NCI-H1048 (cell line): ENCODE measurements at places on chromosomes 2 and 18.

DNA sequence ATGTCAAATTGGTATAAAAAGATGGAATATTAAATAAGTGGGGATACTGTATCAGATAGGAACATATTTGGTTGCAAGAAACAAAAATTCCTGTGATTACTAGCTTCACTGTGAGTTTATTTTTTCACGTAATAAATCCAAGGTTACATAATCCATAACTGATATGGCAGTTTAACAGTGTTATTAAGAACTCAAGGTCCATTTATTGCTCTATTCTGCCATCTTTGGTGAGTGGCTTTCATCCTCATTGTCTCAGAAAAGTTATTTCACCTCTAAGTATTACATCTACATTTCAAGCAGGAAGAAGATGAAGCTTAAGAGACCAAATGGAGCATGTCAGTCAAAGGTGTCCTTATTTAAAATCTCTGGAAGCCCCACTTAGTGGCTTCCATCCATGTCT, 37.2 kb downstream of the YIPF4 start:
- no peak for DNase-seq

- DNase-seq = no peak
Measured at GRCh38 chr2:36381993-36382392, 26.4 kb downstream of the CRIM1 start.

DNA sequence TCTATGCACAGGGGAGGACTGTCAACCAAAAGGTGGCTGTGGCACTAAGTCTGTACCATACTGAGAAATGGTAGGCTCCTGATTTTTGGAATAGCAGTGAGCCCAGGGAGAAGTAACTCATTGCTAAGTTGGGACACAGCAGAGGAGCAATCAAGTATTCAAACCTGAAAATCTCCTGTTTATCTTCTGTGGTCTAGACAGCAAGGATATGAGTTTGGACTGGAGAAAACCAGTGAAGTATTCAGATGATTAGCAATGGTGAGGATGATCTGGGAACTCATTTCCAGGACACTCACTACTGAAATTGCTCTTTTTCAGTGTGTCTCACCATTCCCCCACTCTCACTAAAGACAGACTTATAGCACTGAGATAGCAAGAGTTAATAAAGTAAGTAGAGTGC, 112.0 kb downstream of the GULP1 start:
- no peak for DNase-seq

DNA sequence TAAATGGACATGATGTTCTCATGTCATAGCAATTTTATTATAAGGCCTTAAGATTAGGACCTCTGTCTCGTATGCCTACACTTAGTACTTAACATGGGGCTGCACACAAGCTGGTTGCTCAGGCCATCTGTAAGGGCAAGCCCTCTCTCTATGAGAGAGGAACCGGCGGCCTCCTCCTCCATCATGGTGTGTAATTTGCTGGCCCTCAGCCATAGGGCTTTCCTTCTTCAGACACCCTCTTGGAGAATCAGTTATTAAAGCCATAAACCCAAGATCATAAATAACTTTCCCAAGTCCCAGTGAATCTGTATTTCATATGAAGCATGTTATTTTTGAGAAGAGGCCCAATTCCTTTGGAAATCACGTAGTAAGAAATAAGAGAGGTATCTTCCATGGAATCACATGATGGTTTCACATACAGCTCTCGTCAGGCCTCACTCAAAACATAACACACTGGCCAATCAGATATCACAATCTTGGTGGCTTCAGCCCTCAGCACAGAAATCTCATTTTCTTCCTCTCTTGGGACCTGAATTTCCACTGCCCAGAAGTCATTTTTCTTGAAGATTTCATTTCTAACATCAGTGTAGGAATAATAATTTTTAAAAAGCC, 92.6 kb downstream of the RDH14 start:
- no peak for DNase-seq

DNA sequence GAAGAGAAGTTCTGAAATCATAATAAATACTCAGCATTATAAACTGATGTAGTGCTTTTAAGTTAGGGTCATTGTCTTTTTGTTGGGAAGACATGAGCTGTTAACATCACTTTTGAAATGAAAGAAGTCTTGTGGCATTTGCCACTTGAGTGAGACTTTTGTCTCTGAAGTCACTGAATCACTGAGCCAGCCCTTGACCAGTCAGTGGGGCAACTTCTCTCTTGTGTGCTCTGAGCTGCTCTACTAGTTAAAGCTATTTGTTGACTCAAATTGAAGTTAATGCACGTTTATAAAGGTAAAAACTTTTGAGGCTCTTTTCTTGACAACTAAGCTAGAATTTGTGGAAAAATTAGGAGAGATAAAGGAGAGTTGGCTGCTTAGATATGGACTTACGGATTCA, 6.7 kb downstream of the WDR43 start:
- no peak for DNase-seq

GRCh38 chr2:159103411-159103810, 135.0 kb downstream of the TANC1 start:
- DNase-seq = no peak

- DNase-seq = no peak
Measured at GRCh38 chr2:204197336-204198005, 260.9 kb downstream of the ICOS start.

GRCh38 chr18:20971886-20972267, 139.7 kb downstream of the ROCK1 start:
- DNase-seq = no peak

GRCh38 chr2:235325151-235325550, 168.7 kb upstream of the AGAP1 start:
- no peak for DNase-seq

- no peak for DNase-seq
Measured at GRCh38 chr2:134027980-134028379, 225.9 kb upstream of the MGAT5 start.

DNA sequence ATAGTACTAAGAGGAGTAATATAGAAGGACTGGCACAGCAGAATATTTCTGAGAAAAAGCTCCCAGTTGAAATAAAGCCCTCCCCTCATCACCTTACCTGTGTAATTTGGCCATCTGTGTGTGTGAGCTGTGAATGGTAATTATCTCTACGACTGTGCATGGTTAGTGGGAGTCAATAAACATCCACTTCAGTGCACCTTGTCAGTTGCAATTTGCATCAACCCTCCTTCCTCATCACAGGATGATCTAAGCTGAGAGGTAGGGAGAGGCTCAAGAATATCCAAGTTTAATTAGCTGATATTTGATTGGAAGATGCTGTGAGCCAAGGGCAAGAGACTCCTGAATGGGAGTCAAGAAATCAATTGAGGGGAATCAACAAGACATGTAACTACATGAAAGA, 694.9 kb upstream of the KLHL29 start:
- DNase-seq = no peak

DNA sequence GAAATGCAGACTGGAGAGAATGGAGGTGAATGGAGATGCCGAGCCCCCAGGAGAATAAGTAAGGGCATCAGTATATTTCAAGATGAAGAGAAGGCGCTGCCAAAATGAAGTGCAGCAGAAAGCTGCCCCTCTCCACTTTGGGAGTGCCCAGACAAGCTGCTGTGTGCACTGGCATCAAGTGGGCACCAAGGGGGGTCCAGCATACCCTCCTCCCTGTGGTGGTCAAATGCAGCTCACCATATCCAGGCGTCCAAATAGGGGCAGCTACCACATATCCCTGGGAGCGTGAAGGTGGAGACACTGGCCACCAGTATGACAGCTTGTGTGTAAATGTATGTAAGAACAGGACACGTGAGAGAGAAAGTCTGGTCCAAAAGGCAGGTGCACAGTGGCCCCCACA, 236.6 kb downstream of the KLHL29 start:
- no peak for DNase-seq

- DNase-seq = no peak
Measured at GRCh38 chr2:65501836-65502235, 69.4 kb upstream of the SPRED2 start.

DNA sequence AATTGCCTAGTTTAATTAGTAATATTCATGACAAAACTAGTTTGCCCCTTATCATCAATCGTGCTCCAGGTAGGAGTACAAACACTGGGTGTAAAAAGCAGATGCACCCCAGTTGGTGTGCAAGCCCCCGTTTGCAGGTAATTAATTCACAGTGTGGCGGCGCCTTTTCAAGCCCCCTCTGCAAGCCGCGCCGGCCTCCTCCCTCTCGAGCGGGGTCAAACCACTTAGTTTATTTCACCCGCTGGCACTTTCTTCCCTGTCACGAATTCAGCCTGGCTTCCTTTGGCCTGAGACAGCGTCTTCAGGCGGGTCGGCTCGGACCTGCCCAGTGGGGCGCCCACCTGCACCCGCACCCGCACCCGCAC, 64.7 kb upstream of the MAPRE2 start:
- no peak for DNase-seq

- DNase-seq = peak; percentile 50
Measured at GRCh38 chr2:149410701-149411484, 80.5 kb downstream of the LYPD6 start.

DNA sequence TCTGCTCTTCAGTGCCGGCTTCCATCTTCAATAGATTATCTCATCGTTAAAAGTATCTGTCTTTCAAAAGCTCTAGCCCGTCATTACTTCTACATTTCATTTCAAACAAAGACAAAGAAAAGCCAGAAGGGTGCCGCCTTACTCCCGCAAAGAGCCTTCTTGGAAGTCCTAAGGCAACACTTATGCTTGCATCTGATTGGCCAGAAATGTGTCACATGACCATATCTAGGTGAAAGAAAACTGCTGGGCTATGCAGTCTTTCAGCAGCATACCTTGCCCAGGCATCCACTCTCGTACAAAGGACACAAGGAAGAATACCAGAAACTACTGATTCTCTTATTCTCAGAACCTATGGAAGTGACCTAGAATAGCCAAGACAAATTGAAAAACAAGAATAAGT, 217.1 kb upstream of the SLC35G4 start:
- no peak for DNase-seq

GRCh38 chr18:62054929-62055498, 131.8 kb downstream of the PIGN start:
- DNase-seq = no peak

DNA sequence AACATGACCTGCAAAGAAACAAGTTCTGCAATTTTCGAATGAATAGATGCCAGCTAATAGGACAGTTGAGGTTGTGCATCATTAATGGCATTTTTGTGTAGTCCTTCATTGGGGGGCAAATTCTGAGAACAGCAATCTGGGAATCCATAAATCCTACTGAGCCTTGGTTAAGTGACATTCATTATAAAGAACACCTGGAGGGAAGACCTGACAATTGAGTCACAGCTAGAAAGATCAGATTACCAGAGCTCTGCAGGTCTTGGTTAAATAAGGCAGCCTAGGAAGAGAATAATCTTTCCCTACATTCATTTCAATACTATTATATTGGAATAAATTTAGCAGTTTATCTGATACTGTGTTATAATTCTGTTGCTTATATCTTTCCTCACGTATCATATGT, 14.3 kb downstream of the KCNH7 start:
- DNase-seq = no peak

DNA sequence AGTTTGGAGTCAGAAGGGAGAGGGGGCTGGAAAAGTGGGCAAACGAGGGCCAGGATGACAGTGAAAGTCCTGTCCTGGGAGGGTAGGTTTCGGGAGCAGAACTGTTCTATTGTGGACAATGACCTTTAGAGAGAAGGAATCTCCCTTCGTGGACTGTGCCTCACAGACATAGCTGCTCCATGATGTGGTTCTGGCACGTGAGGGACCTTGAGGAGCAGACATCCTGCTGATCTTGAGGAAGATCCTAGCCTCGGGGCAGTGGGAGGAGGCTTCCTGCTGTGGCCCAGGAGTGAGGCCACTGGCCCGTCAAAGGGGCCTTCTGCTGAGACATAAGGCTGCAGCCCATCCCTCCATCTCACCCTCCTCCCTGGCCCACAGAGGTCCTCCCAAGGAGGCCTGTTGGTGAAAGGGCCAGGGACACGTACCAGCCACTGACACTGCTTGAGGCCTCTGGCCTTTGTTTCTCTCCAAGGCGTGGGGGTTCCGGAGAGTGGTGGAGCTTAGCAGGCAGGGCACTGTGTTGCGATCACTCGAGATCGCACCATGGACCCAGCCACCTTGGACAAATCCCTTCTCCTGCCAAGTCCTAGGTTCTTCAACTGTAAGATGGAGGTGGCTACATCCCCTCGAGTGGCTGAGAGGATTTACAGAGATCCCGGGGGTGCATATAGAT, 167.2 kb downstream of the CELF4 start:
- no peak for DNase-seq

DNA sequence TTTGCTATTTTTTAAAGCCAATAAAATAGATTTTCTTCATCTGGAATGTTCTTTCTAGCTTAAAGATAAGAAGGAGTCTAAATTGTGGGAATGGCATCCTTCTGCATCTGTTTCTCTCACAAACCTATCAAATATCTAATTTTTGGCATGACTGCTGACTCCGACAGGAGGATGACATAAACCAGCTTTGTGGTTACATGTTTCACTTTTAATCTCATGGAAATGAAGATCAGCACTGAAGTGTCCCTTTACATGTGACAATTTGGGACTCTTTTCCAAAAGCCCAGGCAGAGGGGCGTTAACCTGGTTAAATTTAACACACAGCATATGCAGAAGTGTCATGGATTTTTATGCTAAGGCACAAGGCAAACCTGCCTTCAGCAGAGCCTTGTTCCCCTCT, 694.7 kb downstream of the ARHGAP15 start:
- no peak for DNase-seq

DNA sequence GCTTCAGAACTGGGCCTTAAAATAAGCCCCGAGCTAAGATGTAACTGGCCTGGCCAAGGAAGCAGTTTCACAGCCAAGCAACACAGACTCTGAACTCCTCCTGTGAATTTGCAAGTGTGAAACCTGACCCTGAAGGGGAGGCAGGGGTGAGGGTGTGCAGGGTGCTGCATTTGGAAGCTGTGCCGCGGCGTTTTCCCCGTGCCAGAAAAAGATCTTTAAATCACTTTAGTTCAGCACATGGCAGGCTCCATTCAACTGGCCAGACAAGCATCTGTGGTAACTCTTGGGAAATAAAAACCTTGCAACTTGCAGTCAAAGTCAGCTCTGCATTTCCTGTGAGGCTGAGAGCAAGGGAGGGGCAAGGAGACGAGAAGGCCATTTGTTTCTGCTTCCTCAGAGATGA, 209.3 kb upstream of the SOX11 start:
- no peak for DNase-seq

DNA sequence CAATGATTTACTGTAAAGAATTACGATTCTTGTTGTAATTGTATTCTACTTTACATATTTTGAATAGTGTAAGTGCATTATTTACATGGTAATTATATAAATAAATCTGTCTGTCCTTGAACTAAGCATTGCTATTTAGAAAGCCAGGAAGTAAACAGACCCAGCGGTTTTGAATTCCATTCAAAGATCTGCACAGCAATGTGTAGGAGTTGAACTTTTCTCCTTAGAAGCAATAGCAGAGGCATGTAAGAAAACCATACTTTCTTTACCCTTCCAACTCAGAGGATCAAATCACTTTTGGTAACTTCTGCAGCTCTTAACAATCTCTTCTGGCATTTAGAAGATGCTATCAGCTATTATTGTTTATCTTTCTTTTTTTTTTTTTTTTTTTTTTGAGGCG, 109.2 kb upstream of the VRK2 start:
- no peak for DNase-seq

DNA sequence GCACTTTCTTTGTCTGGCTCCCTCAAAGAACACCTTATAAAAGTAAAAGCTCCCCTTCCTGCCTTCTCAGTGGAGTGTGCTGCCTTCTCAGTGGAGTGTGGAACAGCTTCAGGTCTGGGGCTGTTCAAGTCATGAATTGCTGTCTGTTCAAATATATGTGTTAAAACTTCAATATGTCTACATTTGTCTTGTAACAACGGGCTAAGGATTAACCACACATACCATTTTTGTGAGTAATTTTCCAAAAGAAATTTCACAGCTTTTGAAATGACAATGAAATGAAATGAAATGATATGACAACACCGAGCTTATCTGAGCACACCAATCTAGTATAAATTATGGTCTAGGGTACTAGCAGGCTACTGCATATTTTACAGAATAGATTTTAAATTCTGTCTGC, 42.9 kb downstream of the CABYR start:
- DNase-seq = no peak

GRCh38 chr2:209525331-209525730, 101.5 kb downstream of the MAP2 start:
- DNase-seq = no peak
